ENCODE measurements at places on chromosomes 5 and 9.

DNA sequence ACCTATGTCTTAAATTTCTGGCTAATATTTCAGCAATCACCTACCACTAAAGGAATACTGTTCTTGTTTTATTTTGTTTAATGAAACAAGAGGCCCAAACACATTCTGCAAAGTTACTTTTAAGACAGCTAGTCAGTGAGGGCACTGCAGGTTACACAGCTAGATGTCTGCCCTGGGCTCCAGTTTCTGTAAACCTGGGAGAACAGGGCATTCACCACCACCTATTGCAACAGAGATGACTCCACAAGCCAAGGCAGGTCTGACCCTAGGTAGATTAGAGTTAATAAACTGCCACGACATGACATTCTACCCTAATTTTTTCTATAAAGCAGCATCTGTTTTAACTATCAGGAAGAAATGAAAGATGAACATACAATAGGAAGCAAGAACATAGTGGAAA is 90.8 kb downstream of the SLF1 start:
- DNase-seq, result no peak

GRCh38 chr9:90802386-90802985 is 867 bp downstream of the SYK start:
- DNase-seq, result no peak

GRCh38 chr9:4220346-4220745 is 79.5 kb downstream of the GLIS3 start:
- DNase-seq, result no peak

GRCh38 chr5:151024440-151025249 is 4.3 kb downstream of the GPX3 start:
- DNase-seq, result no peak

All from stimulated activated CD8-positive, alpha-beta memory T cell treated with anti-CD3 and anti-CD28 coated beads, Interleukin-15, amount 100 ng/mL, for 1 hour (primary cell).